ENCODE measurements at places on chromosomes 6 and 20. TPM values are rescaled to one million over a fixed set of nuclear protein-coding genes. Genes with fewer than 3 reads are reported as not detected.

MYL9 gene
- not detected for total RNA-seq

GRM4 gene
- 5.3 TPM for total RNA-seq

VGLL2 gene
- total RNA-seq, result not detected

MATN4 gene
- not detected for total RNA-seq

CDH4 gene
- total RNA-seq, result 44.4 TPM

FBXL4 gene
- 32.6 TPM for total RNA-seq

BTNL2 gene
- not detected for total RNA-seq

RRAGD gene
- total RNA-seq, result 57.0 TPM

LRRC73 gene
- 4.1 TPM for total RNA-seq

SRC gene
- total RNA-seq, result 34.4 TPM

SSTR4 gene
- total RNA-seq, result not detected

CPXM1 gene
- total RNA-seq, result 8.8 TPM

RSPO4 gene
- total RNA-seq, result not detected

MAP3K7 gene
- total RNA-seq, result 76.7 TPM

OR2H2 gene
- not detected for total RNA-seq

KCNB1 gene
- total RNA-seq, result 14.4 TPM

CNR1 gene
- total RNA-seq, result 344 TPM

STX11 gene
- total RNA-seq, result 0.31 TPM

TGM2 gene
- total RNA-seq, result 4.4 TPM

DAAM2 gene
- total RNA-seq, result 14.1 TPM

OR2H1 gene
- not detected for total RNA-seq

FRK gene
- total RNA-seq, result 0.63 TPM

C20orf202 gene
- total RNA-seq, result 1.3 TPM
